ENCODE measurements at places on chromosomes 1 and 21.

- no peak for DNase-seq
Measured at GRCh38 chr1:190176776-190177175, 300.9 kb downstream of the BRINP3 start.

GRCh38 chr21:44962403-44962966 lies 22.7 kb downstream of the SLX9 start:
- no peak for DNase-seq

DNA sequence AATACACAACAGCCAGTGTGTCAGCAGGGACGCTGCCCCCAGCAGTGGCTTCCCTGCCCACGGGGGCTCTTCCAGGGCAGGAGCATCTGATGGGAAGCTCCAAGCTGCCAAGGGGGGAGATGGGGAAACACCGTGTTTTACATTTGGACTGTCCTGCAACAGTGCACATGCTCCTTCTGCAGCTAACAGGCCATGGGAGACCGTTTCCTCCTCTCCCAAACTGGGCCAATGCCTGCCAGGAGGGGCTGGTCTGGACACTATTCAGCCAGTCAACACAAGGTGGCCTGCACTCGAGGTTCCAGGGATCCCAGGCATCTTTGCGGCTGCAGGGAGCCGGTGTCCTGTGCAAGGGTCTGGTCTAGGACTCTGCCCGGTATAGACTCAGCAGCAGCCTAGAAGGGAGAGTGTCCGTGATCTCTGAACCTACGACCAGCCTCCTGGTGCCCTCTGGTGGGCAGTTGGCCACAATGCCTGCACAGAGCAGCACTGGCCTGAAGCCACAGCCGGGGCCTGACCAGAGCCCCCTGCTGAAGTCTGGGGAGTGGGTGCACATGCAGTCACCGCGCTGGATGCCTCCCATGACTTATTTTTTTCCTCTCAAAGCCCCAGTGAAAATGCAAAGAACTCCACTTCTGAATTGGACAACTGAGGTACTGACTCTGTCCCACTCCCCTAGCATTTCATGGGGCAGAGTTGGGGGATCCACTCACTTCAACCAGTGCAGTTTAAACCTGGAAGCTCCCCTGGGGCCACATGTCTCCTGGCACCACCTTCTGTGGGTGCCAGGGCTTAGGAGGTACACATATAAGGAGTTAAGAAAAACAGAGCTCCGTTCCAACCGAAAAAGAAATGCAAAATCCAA lies 33.3 kb downstream of the RCC2 start:
- peak; percentile 7 for DNase-seq

DNA sequence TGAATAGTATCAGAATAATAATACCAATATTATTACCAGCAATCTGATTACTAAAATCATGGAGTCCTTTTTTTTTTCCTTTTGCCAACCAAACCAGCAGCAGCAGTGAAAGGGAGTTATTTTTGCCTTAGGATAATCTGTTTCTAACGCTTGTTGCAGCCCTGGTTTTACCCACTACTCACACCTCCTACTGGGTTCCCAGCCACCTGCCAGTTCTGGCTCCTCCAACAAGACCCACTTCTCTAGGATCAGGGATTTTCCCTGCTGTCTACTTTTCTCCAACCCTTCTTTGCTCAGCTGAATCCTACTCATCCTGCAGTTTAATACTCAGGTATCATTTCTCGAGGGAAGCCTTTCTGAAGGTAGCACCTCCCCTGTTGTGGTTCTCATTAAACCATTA lies 96.8 kb upstream of the BCAR3 start:
- no peak for DNase-seq

GRCh38 chr1:113021430-113022085 lies 51.4 kb upstream of the LRIG2 start:
- no peak for DNase-seq

DNA sequence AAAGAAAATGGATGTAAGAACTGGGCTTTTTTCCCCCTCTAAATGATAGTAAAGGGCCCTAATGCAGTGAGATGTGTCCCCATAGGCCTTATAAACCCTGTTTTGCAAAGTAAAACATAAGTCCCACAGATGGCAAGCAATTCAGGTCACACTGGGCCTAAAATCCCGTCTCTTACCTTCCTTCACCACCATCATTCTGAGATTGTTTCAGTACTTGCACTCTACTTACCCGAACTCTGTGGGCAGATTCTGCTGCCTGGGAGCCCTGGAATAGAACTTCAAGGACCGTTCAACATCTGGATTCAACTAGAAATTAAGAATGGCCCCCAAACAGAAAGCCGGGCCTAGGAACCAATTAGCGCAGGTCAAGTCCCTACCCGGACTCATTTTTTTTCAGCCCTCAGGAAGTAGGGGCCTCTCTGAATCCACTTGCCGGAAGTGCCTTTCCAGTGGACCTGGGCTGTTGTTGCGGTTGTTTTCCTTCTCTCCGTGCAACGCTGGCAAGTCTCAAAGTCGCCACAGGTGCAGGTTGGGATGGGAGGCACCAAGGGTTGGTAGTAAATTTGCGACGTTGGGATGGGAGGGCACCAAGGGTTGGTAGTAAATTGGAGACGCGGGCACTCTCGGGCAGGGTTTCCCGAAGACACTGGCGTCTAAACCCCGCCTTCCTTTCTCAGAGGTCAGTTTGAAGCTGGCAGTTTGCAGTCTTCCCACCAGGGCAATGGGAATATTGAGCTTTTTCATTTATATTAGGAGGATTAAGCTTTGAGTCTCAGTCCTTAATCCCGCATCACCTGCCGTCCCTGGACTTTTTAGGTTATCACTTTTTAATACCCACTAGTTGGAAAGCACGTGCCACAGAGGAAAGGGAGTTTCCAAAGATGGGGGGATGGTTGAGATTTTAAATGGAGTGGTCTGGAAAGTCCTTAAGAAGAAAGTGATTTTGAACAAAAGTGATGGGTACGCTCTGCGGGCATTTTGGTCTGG lies at the start of gene TMEM69:
TMEM69 (plus strand) TSS at position 428 of the 987 bp plus-strand sequence. CDS start 2,888 bp downstream, outside the sequence.
- DNase-seq, result peak; percentile 69

GRCh38 chr1:227759341-227760300 lies 24.4 kb downstream of the SNAP47 start:
- DNase-seq, result no peak

DNA sequence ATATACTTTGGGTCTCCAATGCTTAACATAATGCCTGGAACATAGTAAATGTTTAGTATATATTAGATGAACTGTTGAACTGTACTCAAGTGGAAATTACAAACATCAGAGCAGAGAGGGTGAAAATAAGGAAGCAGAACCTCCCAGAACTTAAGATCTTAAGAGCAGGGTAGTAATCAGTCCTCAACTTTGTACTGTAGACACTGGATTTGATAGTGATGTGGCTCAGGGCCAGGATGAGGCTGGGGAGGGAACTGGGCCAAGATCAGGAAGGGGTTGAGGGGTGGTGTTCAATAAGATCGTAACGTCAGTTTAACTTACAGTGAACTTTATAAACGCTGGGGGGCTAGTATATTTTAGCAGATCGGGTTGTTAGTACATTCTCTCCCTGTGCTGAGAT lies 15.4 kb downstream of the MPZL1 start:
- no peak for DNase-seq

DNA sequence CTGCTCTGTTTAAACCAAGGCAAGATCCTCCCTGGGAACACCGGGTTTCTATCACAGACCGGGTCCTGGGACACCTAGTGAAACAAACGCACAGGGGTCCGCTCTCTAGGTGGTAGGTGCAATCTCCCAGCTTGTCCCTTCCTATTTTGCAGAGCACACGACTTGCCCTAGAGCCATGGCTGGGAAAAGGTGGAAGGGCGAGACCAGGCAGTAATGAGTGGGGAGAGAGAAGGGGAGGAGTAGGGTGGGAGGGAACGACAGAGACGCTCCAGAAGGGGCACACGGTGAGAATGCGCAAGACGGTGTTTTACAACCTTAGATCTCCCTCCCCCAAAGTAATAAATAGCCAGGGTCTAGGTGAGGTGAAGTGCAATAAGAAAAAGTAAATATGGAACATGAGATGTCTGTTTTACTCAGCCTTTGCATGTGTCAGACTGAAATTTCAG lies 9.3 kb upstream of the ARHGAP29 start:
- no peak for DNase-seq

DNA sequence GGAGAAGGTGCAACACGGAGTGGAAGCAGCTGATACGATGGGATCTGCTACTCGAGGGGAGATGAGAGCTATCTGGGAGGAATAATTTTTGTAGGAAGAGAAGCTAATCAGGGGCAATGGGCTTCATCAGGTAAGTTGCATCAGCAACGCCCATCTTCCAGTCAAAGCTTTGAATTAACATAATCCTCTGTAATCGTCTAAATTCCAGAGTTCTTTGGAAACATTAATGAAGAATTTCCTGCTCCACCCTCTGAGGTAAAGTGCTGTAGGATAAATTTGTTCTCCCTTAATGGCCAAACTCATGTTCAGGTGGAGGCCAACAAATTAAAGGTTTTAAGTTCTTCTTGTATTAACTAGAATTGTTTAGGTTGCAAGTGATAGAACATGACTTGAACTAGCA lies 94.0 kb upstream of the KAZN start:
- no peak for DNase-seq

DNA sequence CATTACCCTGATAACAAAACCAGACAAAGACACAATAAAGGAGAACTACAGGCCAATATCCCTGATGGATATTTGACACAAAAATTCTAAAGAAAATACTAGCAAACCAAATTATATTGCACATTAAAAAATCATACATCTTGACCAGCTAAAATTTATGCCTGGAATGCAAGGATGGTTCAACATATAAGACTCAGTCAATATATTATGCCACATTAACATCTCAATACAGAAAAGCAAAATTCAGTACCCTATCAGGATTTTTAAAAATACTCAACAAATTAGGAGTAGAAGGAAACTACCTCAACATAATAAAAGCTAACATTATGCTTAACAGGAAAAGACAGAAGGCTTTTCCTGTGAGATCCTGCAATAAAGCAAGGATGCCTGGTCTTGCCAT lies 177.1 kb downstream of the MAGI3 start:
- DNase-seq, result no peak

GRCh38 chr1:93593854-93594602 lies 87.6 kb downstream of the BCAR3 start:
- no peak for DNase-seq

DNA sequence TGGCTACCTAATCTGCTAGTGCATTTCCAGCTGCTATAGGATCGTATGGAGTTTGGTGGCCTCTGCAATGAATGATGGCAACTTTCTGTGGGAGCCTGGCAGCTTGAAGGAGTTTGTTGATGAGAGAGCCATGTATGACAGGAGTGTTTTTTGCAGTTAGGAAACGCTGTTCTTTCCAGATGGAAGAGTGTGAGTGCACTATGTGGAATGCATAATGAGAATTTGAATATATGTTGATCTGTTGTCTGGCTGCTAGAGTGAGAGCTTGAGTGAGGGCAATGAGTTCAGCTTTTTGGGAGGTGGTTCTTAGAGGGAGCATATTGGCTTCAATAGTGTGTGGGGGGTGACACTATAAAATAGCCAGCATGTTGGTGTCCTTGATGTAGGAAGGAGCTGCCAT lies 51.0 kb upstream of the APOBEC4 start:
- DNase-seq, result no peak

- DNase-seq, result no peak
Measured at GRCh38 chr1:53417074-53417511, 42.1 kb upstream of the DMRTB1 start.

GRCh38 chr1:228494970-228495853 lies 8.0 kb downstream of the RNF187 start:
- DNase-seq, result no peak

DNA sequence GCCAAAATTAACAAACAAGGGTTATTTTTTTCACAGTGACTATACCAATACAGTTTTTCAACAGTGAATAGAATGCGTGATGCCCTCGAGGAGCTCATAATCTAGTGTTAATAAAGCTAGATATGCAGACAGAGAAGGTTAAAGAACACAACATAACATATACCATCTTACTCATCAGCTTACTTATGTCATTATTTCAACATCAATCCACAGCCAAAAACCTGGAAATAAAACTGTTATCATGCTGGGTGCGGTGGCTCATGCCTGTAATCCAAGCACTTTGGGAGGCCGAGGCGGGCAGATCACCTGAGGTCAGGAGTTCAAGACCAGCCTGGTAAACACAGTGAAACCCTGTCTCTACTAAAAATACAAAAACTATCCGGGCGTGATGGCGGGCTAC lies 6.1 kb downstream of the STX6 start:
- no peak for DNase-seq

DNA sequence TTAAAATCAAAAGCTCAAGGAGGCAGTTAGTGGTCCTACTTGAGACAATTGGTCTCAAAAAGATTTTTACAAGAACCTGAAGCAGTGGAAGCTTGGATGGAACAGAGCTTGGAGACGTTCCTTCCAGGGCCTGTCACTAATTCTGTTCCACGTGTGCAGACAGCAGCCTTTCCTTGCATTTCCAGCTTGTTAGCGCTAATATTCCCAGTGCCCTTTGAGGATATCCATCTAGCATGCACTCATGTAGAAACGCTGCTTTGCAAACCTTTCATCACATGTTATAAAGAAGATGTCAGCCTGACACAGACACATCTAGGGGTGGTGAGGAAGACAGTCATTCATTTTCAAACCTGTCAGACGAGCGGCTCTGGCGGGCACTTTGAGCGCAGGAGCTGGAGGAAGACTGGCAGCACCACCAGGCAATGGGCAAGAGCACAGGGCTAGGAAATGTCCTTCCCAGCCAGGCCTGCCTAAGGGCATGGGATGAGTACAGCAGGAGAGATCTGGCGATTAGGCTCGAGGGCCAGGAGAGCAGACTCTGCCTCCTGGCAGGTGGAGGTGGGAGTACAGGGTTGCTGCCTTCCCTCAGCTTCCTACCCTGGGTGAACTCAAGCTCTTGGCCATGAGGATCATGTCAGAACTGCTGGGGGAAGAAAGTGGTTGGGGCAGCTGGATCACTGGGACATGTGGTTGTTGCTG lies 55.5 kb downstream of the CASQ2 start:
- no peak for DNase-seq

- peak; percentile 70 for DNase-seq
Measured at GRCh38 chr1:110460253-110461220, 9.6 kb downstream of the PROK1 start.

- DNase-seq, result no peak
Measured at GRCh38 chr1:84377480-84378095, 20.7 kb upstream of the DNASE2B start.

DNA sequence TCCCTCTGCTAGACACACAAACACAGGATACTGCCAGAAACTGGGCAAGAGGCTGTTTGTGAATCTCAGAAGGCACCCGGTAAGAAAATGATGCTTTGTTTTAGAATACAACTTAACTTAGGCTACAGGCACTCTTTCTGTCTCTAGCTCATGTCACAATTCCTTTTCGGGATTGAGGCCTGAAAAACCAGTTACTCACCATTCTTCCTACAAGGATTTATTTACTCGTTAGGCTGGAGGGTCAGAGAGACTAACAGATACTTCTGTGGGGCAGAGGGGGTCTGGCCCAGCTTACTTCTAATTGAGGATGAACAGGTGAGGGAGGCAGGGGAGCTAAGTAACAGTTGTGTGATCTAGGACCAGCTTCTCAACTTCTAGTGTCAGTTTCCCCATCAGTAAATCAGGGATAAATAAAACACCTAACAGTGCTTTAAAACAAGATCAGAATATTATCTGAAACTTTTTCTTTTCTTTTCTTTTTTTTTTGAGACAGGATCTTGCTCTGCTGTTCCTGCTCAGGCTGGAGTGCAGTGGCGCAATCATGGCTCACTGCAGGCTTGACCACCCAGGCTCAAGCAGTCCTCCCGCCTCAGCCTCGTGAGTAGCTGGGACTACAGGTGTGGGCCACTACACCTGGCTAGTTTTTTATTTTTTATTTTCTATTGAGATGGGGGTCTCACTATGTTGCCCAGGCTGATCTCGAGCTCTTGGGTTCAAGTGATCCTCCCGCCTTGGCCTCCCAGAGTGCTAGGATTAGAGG lies 31.9 kb downstream of the NFYC start:
- DNase-seq, result no peak

Data from stimulated activated naive CD4-positive, alpha-beta T cell treated with Interleukin-2 at 50 U/mL for 16 hours (primary cell).